ENCODE measurements at places on chromosomes 16 and 17.

DNA sequence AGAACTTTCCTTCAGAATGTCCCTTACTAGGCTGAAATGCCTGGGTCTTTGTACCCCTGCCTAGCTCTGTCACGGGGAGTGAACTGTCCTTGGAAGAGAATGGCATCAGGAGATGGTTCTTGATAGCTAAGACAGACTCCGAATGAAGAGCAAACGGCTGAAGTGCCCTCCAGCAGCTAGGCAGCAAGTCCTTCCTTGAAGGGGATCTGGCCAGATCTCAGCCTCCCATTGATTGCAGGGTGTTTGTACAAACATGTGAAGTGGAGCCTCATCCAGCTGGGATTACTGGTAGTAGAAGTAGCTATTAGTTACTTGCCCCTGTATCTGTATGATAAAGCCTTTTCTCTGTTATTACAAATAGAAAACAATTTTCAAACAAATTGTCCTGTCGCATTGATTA is 30.9 kb downstream of the LRRC36 start:
- no peak for DNase-seq

- no peak for DNase-seq
Measured at GRCh38 chr17:1484676-1485422, 7.6 kb downstream of the MYO1C start.

GRCh38 chr17:1197781-1198490 is 18.2 kb upstream of the ABR start:
- peak; percentile 81 for DNase-seq

GRCh38 chr17:37476431-37477120 is 13.1 kb upstream of the DUSP14 start:
- no peak for DNase-seq

DNA sequence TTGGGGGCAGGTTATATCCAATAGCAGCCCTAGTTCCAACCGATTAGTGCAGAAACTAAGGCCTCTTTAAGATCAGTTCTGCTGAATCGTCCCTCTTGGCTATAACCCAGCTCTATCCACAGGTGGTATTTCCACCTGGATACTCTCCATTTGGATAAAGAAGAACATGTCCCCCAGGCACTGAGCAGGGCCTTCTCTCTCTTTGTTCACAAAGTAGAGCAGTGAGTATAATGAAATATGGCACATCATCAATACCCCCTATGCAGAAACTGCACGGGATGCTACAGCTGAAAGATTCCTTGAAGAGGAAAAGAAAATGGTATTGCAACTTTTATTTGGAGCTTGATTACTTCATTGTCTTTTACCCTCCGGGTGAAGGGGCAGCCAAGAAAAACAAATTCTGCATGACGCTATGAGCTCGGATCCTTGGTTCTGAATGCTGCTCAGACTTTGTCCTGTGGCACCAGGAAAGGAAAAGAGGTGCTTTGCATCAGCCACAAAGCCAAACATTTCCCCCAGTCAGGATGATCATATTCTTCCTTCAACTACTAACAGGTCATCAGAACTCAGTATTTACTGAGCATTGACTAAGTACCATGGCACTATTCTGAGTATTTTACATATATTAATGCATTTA is 399.7 kb downstream of the NPIPA8 start:
- no peak for DNase-seq

GRCh38 chr16:13542284-13542683 is 377.7 kb upstream of the ERCC4 start:
- no peak for DNase-seq
